Endothelial cell (in vitro differentiated cells): ENCODE measurements at places on chromosomes 4 and X.

DNA sequence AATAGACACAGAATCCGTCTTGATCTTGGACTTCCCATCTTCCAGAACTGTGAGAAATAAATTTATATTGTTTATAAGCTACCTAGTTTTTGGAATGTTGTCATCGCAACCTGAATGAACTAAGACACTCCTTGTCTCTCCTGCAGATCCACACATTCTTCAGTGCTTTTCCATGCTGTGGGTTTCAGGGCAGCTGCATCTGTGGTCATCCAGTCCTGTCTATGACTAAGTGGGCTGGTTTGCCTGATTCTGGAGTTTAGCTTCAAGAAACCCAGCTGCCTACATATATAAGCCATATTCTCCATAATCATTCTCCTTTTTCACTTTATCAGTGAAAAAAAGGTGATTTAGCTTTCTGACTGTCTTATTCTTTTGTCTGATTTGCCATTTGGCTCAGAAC lies 170.3 kb upstream of the KIT start:
- DNase-seq = no peak

DNA sequence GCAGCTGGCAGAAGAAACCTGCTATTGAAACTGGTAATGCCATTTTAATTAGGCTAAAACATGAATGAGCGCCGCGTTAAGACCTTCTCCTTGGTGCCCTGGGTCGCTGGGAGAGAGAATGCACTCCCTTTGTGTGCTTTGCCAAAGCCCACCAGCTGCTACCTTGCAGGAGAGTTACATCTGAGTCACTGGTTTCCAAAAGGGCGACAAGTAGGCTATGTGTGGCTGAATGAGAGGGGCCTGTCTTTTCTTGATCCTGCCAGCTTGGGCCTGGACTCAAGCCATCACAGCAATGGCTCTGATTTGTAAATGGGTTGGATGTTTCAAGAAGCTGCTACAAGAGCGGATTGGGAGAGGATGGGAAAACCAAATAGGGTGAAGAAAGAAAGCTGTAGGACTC lies 81.5 kb downstream of the NHS start:
- DNase-seq = no peak

DNA sequence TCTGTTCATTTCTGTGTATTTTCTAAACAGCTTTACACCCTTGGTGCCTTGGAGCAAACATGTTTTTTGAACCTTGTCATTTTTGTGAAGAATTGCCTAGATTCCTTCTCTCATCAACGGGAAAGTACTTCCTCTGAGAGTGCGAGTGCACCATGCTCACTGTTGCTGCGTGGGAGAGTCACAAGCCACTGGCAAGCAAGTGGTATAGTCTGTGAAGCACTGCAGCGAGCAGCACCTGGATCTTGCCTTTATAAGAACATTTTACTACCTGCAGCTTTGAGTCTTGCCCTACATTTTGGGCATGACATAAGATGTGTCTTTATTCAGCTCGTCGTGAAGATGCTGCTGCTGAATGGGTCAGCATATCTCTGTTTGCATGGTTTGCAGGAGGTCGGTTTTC lies 44.9 kb downstream of the HADH start:
- DNase-seq = no peak

DNA sequence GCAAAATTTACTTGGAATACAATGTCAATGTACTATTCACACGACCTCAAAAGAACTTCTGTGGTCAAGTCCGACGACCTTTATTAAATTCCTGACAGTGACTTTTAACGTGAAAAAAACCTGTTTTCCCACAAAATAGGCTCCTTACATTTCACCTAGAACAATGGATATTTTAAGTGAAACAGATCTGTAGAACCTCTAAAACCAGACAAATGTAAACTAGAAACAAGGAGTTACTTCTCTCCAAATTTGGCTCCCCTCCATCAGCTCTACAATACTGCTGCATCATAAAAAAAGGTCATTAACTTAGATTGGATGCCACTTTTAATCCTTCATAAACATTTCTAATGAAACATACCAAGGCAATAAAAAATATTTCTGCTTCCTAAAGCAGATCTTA lies 1.2 kb downstream of the NEK1 start:
- DNase-seq = no peak

DNA sequence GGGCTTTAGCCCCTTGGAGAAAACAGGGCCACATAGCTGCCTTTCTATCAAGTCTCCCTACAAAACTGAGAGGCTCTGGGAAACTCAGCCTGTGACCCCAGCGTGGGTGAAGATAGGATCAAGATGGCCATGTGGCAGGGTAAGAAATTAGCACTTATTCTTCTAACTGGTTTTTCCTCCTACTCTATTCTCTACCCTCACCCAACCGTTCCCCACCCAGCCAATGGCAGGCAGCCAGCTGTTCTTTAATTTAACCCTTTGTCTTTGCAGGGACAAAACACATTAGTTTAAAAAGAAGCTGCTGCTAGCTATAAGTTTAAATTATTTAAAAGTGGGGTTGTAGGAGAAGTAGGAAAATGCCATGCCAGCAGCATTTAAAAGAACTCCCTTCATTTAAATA lies 2.8 kb downstream of the CLCN5 start:
- no peak for DNase-seq

DNA sequence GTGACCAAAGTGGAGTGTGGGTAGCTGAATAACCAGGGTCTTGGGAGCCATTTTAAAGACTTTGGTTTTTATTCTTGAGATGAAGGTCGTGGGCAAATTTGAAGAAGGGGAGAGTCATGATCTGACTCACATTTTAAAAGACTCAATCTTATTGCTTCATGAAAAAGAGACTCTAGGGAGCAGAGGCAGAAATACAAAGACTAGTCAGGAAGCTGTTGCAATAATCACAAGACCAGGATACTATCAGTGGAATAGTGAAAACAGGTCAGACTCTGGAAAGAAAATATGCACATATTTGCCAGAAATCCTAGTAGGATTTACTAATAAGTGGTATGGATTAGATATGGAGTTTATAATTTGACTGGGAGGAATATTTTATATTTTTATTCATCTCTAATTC lies 448.4 kb downstream of the RAPGEF2 start:
- no peak for DNase-seq

DNA sequence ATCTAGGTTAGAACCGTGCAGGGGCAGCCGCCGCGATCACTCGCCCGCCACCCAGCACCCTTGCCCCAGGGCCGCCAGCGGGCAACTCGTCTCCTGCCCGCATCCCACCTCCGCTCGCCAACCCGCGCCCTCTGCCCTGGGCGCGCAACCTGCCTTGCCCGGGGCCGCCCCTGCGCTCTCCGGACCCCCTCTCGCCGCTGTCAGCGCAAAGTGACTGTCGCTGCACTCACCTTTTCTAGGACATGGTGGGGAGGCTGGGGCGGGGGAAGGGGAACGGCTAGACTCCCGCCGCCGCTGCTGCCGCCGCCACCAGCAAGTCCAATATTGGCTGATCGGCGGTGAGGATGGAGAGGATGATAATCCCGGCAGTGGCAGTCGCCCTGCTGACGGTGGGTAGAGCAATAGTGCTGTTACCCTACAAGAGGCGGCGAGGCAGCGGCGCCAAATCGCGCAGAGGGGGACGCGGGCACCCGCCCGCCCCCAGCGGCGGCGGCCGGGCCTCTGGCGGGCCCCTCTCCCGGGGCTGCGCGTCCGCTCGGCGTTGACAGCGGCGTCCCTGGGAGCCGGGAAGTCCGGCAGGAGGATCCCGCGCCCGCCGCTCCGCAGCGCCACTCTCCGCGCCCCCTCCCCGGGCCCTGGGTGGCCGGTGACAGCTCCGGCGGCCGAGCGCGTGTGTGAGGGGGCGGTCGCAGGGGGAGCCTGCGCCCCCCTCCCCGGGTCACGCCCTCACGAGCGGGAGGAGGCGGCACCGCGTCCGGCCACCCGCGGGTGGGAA lies 2.3 kb upstream of the NR3C2 start:
- peak; percentile 45 for DNase-seq

DNA sequence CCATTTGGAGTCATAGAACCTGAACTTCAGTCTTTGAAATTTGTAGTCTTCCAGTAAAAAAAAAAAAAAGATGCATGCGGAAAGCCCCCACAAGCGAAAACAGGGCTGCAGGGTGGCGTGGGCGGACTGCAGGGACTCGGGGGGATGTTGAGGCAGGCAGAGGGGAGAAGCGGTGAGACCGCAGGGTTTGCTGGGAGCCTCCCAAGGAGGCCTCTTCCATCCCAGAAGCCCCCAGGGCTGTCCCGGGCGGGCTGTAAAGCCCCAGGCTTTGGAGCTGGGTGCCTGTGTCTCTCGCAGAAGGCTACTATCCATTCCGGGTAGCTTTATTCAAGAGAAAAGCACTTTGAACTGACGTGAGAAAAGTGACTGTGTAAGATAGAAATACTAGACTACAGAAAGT lies 46.7 kb upstream of the TADA2B start:
- no peak for DNase-seq

DNA sequence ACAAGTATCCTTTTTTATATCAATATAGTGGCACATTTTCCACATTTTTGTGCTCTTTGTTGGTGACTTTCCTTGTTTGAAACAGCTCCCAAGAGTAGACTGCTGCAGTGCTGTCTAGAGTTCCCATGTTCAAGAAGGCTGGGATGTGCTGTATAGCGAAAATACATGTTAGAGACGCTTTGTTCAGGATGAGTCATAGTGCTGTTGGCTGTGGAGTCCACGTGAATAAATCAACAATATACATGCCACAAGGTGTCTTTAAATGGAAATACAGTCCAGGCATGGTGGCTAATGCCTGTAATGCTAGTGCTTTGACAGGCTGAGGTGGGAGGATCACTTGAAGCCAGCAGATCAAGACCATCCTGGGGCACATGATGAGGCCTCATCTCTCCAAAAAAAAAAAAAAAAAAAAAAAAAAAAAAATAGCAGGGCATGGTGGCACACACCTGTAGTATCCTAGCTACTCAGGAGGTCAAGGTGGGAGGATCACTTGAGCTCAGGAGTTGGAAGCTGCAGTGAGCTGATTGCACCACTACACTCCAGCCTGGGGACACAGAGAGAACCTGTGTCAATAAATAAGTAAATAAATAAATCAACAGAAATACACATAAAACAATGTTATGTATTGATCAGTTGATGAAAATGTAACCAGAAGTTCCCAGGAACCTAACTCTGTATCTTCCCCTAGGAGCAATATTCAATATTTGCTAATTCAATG lies 256.8 kb upstream of the STS start:
- DNase-seq = no peak

- peak; percentile 52 for DNase-seq
Observed at GRCh38 chr4:38752941-38753806, 29.6 kb downstream of the TLR10 start.

GRCh38 chr4:10243856-10244255 lies 127.3 kb upstream of the WDR1 start:
- DNase-seq = no peak

DNA sequence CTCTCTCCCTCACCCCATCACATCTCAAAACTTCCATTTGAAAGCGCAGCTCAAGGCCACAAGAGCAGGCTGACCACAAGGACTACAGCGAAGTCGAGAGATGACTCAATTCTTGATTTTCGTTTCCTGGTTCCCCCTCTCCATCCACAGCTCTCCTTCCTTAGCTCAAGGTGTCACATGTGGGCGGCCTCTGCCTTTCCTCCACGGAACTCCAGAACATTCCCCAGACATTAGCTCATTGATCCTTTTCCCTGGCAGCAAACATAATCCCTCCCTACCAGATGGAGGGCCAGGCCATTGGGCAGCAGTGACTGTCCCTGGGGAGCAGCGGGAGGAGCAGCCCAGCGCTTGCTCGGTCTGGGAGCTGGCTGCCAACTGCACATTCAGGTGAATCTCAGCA lies 56.3 kb downstream of the CCDC149 start:
- DNase-seq = no peak

- DNase-seq = no peak
Observed at GRCh38 chr4:110837896-110838450, 215.1 kb upstream of the PITX2 start.

GRCh38 chr4:140100771-140101170 lies 53.2 kb downstream of the MAML3 start:
- no peak for DNase-seq

DNA sequence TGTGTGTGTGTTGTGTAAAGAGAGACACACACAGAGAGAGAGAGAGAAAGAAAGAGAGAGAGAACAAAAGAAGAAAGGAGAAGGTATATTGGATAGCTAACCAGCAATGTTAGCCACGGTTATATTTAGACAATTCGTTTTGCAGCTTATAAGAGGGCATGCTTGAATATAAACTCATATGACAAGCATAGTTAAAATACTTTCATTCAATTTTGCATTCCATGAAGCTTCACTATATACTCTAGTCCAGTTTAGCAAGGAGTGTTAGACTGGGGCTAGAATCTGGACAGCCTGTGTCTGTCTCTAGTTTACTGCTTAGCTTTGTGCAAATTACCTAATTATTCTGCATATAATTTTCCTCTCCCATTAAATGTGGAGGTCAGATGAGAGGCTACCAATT lies 525.9 kb upstream of the ZFP42 start:
- DNase-seq = no peak

GRCh38 chr4:185838514-185839193 lies 26.7 kb upstream of the SORBS2 start:
- no peak for DNase-seq

DNA sequence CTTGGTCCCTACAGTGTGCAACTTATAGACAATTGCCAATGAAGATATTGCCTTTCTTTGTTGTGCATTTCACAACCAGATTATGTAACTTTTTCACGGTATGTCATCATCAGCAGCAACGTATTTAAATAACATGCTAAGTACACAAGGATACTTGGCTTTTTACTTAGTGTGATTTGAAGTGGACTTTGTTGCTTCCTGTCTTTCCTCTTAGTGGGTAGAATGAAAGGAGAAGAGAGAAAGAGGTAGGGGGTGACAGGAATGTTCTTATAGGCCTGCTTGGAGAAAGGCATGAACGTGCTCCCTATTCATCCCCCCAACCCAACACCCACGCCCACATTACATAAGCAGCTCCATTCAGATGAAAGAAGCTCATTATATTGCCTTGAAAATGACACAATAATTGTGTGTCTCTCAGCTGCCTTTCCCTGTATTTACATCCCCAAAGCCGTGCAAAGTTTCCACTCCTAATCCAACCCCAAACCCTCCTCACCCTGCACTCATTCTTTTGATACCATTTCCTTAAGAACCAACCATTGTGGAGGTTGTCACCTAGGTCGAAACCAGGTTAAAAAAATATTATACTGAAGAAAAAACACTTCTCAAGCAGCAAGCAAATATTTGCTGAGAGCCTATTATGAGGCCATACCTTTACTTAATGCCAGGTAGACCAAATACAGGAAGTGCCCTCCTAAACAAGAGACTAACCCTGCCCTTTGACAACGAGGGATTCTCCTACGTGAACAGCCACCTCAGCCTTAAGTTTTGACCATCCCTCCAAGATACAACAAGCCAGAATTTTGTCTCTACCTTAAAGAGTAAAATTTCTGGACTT lies 25.2 kb upstream of the GK start:
- no peak for DNase-seq

DNA sequence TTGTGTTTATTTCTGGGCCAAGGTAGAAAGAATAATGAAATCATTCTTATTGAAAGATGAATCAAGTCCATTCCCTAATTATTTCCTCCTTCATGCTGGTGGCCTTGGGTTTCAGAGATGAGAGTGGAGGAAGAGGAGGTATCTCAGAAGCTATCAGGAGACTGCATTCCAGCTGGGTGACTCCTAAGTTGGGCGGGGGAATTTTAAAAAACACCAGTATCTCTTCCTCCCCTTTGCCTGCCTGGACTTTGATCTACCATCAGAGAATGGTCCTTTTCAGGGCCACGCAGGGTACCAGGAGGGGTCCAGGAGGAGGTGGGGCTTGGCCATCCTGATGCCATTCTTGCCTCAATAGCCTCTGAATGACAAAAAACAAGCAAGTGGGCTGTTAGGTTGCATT lies 104.4 kb downstream of the ASMT start:
- DNase-seq = no peak
